Left lung (tissue), 14 donors: ENCODE measurements at places on chromosomes 7 and 10.

GRCh38 chr7:158950914-158951635 is 94.7 kb downstream of the DYNC2I1 start:
- no peak for DNase-seq

DNA sequence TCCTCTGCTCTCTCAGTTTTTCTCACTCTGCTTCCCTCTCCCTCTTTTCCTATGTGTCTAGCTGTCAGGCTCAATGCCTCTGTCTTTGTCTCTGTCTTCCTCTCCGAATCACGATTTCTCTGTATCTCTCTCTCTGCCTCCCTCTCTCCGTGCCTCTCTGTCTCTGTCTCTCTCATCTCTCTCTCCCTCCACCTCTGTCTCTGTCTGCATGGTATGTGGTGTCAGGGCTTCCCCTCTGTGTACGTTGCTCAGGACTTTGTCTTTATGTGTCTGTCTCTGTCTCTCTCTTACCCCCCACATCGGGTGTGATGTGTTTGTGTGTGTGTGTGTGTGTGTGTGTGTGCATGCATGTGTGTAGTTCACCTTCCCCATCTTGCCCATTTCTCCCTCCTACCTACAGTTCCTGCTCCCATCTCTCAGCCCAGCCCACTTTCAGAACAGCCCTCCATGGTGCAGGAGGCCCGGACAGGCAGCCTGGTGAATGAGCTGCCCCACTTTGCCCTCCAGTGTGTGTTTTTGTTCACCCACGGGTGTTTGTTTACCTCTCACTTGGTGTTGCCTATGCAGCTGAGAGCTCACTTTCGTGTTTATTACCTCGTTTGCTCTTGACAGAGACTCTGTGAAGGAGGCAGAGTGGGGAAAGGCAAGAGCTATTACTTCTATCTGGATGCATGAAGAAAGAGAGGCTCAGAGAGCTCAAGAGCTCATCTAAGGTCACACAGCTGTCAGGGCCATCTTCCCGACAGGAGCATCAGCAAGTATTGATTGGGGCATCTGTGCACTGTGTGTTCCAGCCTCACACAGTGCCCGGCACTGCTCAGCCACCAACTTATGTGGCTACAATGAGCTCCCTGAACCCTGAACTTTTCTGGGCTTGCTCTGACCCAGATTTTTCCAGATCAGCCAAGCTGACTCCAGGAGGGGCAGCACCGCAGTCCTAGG is 163.5 kb upstream of the ZMIZ1 start:
- DNase-seq, result no peak

GRCh38 chr10:122490786-122491680 is 29.7 kb downstream of the HTRA1 start:
- DNase-seq, result no peak

GRCh38 chr7:48363174-48363573 is 191.9 kb downstream of the ABCA13 start:
- no peak for DNase-seq

DNA sequence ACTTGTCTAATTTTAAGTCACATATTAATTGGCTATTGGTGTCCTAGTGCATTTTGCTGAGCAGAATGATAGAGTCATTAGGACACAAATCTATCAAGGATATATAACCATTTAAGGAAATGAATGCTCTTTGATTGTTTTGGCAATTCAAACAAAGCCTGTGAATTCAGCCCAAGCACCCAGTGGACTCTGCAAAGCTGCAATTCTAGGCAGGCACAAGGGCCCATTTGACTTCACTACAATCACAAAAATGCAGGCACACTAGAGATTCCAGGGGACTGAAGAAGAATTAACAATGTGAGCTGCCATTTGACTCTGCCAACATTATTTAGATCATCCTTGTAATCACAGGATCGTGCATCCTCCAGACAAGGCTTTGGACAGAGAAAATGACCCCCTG is 544.2 kb upstream of the PHF14 start:
- DNase-seq, result no peak

- no peak for DNase-seq
Observed at GRCh38 chr7:117803476-117803875, 69.8 kb downstream of the CTTNBP2 start.

DNA sequence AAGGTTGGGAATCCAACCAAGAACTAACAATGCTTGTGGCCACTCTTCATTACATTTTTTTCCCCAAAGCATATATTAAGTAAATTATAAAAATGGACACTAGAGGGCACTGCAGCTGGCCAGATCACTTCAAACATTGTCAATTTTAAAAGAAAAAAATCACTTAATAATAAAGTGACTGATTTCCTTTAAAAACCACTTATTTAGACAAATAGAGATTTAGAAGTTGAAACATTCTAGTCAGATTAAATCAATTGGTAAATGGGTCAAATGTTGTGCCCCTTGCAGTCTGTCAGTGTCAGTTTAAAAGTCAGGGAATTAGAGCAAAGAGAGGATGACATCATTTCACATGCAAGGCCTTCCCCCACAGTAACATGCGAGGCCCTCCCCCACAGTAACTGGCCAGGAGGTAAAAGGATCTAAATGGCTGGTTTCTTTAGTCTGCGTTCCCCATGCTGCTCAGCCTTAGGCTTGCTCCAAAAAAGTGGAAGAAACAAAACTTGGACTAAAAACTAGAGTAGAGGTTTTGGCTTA is 177.9 kb downstream of the SKAP2 start:
- DNase-seq, result no peak

DNA sequence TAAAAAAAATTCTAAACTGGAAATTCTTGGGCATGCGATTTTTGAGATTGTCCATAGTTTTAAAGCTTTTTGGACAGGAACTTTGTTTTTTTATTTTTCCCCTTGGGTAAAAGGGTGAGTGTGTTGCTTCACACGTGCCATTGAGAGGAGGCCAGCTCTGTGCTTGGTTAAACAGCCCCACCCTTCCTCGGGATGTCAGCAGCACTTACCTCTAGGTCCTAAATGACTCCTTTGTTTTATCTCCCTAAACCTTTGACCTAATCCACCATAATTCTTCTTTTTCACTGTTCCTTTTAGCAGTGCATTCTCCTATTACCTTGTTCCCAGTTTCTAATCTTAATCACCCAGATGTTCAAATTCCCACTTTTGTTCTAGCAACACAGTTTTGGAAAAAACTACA is 83.5 kb downstream of the SEMA3D start:
- DNase-seq, result no peak

DNA sequence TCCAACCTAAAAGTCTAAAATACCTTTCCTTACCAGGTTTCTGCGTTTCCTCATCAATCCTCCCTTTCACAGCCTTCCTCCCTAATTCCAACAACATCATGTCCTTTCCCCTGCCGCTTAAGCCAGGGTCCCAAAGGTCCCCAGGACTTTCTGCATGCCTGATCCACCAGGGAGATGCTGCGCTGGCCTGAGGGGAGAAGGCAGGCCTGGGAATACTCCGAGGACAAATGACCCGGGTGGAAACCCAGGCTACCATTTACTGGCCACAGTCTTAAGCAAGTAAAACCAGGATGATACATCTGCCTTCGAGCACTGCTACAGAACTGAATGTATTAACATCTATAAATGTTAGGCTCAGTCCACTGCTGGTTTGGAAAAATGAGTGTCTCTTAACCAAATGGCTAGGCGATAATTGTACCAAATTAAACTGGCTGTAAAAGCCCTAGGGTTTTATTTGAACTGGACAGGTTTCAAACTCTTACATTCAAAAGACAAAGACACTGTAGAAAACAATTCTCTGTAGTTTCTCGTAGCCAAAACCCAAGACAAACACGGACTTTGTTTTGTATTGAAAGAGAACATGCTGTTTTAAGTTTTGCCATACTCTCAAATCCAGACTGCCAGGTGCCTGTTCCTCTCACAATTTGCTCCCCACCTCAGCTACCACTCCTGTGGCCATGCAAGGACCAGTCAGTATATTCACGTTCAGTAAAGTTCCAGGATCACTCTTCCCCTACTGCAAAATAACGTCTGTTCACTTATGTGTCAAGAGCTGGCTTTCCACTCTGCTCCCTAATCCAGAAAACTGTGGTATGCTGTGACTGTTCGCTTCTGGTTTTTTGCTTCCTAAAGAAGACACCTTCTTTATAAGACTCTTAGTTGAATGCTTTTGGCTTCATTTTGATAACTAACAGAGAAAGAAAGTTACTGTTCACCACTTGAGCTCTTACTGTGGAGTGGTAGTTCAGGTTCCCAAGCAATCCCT is 145.7 kb downstream of the RNF216 start:
- DNase-seq, result no peak

DNA sequence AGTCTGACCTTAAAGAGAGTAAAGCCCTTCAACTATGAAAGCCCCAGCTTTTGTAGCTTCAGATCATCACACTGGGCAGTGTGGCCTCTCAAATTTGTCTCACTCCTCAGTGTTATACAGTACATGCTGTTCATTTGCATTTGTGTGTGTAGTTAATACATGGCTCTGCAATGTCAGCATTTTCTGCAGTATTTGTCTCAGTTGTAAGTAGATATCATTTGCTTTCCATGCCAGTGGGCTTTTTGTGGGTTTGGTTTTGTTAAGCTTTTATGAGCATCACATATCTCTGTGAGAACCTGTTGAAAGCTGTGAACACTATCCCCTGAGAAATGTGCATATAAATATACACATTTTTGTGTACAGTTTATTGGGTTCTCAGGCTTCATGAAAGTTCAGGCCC is 57.0 kb downstream of the ZNF277 start:
- no peak for DNase-seq

GRCh38 chr7:25545124-25546008 is 317.1 kb upstream of the NPVF start:
- no peak for DNase-seq
